ENCODE measurements at places on chromosomes 2 and 18.

- no peak for DNase-seq
Observed at GRCh38 chr2:113058411-113058994, 495 bp upstream of the IL36RN start.

- DNase-seq, result no peak
Observed at GRCh38 chr2:185689906-185690539, 48.6 kb upstream of the FSIP2 start.

- DNase-seq, result peak; percentile 3
Observed at GRCh38 chr2:190159453-190159852, 96.9 kb upstream of the MSTN start.

DNA sequence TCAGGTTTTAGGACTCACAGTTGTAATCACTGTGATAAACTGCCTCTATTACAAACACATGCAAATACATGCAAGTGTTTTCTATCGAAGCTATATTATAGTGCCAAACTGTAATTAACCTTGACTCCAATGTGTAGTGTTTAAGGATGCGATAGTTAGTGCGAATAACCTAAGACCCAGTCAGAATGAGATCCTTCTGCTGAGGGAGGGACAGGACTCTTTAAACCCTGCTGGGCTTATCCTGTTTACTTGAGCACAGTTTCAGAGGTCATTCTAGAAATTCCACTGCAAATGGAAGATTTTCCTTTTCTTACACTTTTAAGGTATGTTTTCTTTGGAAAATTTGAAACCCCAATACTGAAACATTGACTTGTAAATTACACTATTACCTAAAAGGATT is 68.2 kb downstream of the CALCRL start:
- DNase-seq, result no peak

All from HFFc6 (cell line).